Fibroblast of upper back skin (primary cell): ENCODE measurements at places on chromosomes 11 and 22.

DNA sequence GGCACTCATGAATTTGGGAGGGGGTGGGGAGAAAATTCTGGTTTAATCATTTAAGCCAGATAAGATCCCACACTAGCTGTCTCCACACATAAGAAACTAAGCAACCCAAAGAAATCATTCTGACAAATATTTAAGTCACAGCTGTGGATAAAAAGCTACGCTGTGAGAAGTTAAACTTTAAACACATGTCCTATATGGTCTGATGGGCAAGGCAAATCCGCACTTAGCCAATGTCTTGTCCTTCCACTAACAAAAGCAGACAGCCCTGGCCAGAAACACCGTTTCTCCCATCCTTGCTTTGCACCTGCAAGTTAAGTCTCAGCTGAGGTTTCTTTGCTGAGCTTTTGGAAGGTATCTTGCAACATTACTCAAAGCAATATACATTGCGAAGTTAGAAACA, 68.0 kb downstream of the ETS1 start:
- no peak for DNase-seq

DNA sequence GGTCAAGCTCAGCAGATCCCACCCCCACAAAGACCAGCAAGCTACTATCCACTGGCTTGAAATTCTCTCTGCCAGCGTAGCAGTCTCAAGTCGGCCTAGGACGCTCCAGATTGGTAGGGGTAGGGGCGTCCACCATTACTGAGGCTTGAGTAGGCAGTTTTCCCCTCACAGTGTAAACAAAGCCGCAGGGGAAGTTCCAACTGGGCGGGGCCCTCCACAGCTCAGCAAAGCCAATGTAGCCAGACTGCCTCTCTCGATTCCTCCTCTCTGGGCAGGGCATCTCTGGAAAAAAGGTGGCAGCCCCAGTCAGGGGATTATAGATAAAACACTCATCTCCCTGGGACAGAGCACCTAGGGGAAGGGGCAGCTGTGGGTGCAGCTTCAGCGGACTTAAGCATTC, 1064.9 kb upstream of the TENM4 start:
- no peak for DNase-seq

DNA sequence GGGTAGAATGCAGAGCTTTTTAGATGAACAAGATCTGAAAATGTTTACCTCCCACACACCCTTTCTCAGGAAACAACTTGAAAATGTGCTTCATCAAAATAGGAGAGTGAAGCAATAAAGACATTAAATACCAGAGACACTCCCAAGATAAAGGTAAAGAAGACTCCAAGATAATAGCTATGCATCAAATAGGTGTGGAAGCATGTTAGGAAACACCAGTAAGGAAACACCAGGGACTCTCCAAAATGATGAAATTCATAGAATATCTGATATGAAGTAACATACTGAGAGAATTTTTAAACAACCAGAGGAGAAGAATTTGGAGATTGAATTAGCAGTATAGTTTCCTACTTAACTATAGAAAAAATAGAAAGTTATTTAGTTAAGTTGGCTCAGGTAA, 57.0 kb downstream of the OR10A6 start:
- DNase-seq, result no peak

GRCh38 chr22:50251477-50252081, 514 bp upstream of the HDAC10 start:
- no peak for DNase-seq

- DNase-seq, result no peak
Observed at GRCh38 chr11:110793556-110793955, 81.3 kb upstream of the ARHGAP20 start.

DNA sequence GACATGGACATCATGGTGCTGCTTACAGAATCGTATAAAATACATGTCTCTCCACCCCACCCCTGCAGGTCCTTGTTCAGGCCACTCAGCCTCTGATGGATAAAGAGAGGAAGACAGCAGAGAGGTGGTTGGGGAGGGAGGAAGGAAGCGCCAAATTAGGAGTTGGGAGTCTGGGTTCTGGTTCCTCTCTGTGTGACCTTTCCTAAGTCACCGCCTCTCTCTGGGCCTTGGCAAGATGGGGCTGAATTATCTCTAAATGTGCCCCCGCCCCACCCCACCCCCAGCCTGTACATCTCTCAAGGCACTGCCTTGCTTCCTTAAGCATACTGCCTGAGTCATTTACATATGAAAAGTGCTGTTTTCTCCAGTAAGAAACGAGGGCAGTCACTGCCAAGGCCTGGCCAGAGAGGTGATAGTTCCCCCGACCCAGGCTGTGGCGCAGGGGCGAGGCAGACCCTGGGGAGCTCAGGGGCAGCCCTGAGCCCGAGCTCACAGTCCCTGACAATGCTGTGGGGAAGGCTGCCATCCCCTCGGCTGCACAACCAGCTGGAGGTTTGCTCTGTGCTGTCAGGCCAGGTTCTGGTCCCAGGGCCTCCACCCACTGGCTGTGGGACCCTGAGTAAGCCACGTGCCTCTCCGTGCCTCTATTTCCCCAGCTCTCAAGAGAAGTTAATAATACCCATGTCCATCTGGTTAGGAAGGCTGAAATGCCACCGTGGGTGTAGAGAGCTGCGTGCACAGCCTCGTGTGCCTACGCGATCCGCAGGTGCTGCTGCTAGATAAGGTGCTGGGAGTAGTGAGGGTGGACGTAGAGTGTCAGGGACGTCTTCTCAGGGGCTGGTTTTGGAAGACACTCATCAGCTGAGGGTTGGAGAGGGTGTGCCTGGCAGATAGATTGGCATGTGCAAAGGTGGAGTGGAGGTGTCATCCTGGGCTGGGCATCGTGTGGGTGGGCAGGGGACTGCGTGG, 55.3 kb downstream of the CACNA1I start:
- no peak for DNase-seq

DNA sequence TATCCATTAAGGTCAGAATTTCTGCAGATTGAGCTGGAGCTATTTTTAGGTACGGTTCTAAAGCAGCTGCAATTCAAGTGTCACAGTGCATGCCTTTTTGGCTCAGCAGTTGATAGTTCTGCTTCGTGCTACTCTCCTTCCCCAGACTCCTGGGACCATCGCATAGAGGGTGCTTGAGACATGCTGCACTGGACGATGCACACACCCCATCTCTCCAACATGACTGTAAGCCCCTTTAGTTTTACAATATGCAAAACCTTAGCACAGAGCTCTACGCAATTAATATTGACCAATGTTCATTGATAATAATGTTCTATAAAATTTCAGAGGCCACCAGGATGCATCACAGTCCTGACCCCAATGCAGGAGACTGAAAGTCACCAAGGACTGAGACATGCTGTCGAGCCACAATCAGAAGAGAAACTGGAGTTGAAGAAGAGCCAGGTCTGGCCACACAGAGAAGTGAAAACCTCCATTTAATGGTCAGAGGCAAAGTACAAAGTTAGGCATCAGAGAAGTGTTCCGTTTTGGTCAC, 120.9 kb upstream of the ZC3H12C start:
- no peak for DNase-seq
